ENCODE measurements at places on chromosomes 3 and 15.

GRCh38 chr3:908839-909238 is 184.0 kb upstream of the CNTN6 start:
- no peak for DNase-seq

DNA sequence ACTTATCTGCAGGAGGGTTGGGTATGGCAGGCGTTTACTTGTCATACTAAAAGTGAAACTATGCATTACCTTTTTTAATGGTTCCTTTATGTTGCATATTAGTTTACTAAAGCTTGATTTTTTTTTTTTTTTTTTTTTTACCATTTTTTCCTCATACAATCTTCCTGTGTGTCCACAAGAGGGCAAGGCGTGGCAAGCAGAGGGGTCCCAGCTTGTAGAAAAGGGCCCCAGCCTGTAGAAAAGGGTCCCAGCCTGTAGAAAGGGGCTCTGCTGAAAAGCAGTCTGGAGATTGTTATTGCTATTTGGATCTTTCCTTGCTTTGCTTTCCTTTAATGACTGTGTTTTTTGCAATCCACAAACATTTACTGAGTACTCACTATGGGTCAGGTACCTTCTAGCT is 21.9 kb downstream of the MKRN2 start:
- no peak for DNase-seq

- no peak for DNase-seq
Observed at GRCh38 chr3:1910322-1910721, 188.3 kb upstream of the CNTN4 start.

DNA sequence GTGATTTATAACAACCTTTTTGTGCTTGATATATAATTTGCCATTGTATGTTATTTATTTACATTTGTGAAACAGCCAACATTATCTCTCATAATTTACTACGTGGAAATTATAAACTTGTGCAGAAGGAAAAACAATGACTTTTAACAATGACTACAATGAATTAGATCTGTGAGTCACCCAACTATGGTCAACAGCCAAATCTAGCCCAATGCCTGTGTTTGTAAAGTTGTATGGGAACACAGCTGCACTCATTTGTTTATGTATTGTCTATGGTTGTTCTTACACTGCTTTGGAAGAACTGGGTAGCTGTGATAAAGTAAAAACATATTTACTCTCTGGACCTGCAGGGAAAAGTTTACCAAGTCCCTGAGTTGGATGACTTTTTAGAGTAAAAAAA is 110.4 kb downstream of the OTOL1 start:
- DNase-seq: no peak

Data from anterior cingulate cortex (tissue), 58 donors.